Left cardiac atrium (tissue), 4 donors: ENCODE measurements at places on chromosomes 2 and 18. TPM values are rescaled to one million over a fixed set of nuclear protein-coding genes. Genes with fewer than 3 reads are reported as not detected.

Gene REG3A
- total RNA-seq = not detected

Gene LCT
- not detected for total RNA-seq

Gene RTP5
- not detected for total RNA-seq

Gene MOGAT1
- 0.47 TPM for total RNA-seq

Gene BCL11A
- 4.5 TPM for total RNA-seq

Gene KLHL41
- total RNA-seq = 92.0 TPM

Gene RIT2
- not detected for total RNA-seq

Gene BOLL
- total RNA-seq = not detected

Gene OTOF
- total RNA-seq = not detected

Gene LYPD1
- 0.34 TPM for total RNA-seq

Gene ADAM23
- total RNA-seq = 30.2 TPM

Gene KIAA2012
- total RNA-seq = not detected

Gene SNTG2
- 2.9 TPM for total RNA-seq

Gene TSPYL6
- not detected for total RNA-seq

Gene NEMP2
- 4.5 TPM for total RNA-seq

Gene TM4SF20
- total RNA-seq = not detected

Gene BMP10
- 0.27 TPM for total RNA-seq

Gene DSC1
- 52.4 TPM for total RNA-seq

Gene FABP1
- not detected for total RNA-seq

Gene KLHL14
- total RNA-seq = 0.08 TPM

Gene TPO
- total RNA-seq = 8.4 TPM

Gene TMEFF2
- 0.47 TPM for total RNA-seq

Gene TWIST2
- total RNA-seq = 7.6 TPM

Gene TMEM247
- total RNA-seq = not detected

Gene CFAP221
- 0.97 TPM for total RNA-seq

Gene ZNF521
- total RNA-seq = 34.4 TPM

Gene ERFE
- not detected for total RNA-seq

Gene CCDC141
- total RNA-seq = 97.5 TPM

Gene EPB41L3
- total RNA-seq = 28.0 TPM

Gene GAD1
- total RNA-seq = not detected

Gene ALPP
- not detected for total RNA-seq

Gene ARHGEF33
- total RNA-seq = 0.73 TPM

Gene DUSP2
- total RNA-seq = 2.4 TPM

Gene TMEM178A
- total RNA-seq = 5.4 TPM

Gene FAM161A
- total RNA-seq = 0.74 TPM

Gene FAM237A
- not detected for total RNA-seq
